ENCODE measurements at places on chromosomes 3 and 15.

DNA sequence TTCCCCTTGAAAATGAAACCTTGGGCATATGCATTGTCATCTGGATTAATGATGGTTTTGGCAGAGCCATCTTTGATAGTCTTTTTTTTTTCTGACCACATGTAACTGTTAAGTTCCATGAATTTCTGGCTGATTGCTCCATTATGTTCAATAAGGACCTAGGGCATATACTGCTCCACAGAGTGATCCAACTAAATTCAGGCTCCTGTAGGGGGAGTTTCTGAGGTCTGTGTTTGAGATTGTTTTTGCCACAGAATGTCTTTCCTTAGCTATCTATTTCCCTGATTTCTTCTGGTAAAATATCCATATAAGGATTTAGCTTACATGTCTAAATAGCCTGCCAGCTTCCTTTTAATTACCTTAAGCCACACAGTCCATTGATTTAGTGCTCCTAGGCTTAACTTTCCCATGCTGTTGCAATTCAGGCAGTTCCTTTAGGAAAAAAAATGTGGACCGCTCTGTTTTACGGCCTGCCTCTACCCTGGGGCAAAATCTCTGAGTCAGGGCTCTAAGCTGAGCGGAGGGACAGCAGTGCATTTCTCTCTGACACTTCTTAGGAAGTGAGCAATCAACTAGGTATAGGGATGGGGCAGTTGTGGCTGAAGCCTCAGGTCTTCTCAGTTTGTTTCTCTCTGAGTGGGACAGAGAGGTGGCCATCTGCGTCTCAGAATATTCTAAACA lies 796.2 kb downstream of the NR2F2 start:
- DNase-seq, result no peak

GRCh38 chr15:90586948-90587347 lies 57.2 kb downstream of the CRTC3 start:
- DNase-seq, result no peak

GRCh38 chr15:27866505-27867165 lies 232.5 kb downstream of the OCA2 start:
- no peak for DNase-seq

GRCh38 chr15:56948764-56949101 lies 30.3 kb downstream of the TCF12 start:
- no peak for DNase-seq

DNA sequence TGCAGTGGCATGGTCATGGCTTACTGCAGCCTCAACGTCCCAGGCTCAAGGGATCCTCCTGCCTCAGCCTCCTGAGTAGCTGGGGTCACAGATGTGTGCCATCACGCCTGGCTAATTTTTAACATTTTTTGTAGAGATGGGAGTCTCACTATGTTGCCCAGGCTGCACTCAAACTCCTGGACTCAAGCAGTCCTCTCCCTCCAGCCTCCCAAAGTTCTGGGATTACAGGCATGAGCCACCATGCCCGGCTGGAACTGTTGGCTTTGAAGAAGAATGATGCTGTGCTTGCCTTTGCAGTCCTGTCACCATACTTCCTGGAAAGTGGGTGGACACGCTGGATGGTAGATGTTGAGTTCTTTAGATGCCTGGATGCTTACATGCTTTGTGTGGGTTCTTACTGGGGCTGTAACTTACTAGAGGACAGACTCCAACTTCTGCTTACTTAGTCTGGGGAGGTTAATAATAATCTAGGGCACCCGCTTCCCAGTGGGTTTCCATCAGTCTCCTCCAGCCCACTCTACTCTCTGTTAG lies 36.7 kb downstream of the IGF1R start:
- no peak for DNase-seq

DNA sequence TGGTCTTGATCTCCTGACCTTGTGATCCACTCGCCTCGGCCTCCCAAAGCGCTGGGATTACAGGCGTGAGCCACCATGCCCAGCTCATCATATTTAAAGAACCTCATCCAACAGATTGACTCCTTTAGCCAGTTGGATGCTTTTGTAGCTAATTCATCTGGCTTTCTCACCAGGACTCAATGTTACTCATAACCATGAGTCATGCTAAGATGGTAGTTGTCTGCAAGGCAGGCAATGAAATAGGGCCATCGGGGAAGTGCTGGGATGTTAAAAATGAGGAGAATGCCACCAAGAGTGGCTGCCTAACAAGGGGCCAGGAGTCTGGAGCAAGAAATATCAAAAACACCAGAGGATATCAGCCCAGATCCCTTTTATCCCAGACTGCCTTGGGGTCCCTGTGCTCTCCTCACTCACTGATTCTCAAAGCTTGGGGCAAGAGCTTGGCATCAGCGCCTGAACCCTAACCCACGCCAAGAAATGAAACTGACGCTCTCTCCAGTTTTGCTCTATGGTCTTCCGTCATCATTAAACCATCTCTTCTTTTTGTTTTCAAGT lies 7.4 kb upstream of the PCOLCE2 start:
- no peak for DNase-seq

DNA sequence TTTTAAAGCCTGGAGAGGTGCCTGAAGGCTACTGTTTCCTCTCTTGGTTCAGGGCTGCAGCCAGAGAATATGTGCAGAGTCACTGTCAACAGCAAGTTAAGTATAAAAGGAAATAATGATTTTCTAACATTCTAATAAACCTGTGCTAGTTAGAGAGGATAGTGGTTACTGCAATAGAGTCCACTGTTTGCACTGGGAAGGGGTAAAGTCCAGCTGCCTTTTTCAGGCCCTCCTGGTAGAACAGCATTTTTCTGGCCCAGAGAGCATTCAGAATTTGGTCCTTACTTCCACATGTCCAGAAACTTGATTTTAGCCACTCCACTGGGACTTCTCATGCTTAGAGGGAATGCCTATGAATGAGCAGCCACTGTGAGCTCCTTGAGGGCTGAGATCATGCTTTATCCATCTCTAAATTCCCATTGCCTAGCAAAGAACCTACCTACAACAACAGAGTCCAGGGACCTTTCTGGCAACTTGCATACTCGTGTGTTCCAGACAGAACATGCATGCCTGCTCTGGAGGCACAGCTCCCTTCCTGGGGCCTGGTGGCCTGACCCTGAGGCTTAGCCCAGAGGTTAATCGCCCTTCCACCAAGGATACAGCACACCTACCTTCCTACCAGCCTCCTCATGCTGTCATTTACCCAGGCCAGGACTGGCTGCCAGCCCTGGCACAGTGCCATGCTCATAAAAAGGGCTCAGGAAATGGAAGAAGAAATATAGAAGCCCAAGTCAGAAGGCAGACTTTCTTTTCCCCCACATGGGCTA lies 50.3 kb upstream of the ATP13A3 start:
- DNase-seq, result no peak

- DNase-seq, result no peak
Measured at GRCh38 chr3:47245271-47245670, 37.3 kb downstream of the KIF9 start.

- DNase-seq, result no peak
Measured at GRCh38 chr3:71265365-71265915, 318.1 kb downstream of the FOXP1 start.

DNA sequence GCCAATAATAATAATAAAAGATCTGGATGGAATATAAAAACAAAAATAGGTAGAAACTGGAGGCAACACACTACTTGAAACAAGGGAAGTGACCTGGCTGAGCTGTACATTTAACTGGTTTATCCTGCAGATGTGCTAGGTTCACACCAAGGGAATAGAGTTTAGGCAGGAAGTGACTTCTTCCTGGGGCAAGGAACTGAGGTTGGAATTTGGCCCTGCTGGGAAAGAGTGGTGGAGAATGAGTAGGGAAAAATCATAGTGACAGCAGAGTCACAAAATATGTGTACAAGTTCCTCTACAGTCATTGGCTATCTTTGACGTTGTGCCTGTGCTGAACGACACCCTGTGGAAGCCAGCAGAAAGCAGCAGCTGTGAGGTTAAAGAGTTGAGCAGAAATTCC lies 44.1 kb downstream of the ARHGAP11B start:
- DNase-seq, result no peak

DNA sequence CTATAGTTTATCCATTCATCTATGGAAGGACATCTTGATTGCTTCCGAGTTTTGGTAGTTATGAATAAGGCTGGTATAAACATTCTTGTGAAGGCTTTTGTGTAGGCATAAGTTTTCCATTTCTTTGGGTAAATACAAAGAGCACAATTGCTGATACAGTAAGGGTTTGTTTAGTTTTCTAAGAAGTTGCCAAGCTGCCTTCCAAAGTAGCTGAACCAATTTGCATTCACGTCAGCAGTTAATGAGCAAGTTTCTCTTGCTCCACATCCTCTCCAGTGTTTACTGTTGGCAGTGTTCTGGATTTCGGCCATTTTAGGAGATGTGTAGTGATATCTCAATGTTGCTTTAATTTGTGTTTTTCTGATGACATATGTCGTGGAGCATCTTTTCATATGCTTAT lies 34.2 kb downstream of the GABRA5 start:
- DNase-seq, result no peak

DNA sequence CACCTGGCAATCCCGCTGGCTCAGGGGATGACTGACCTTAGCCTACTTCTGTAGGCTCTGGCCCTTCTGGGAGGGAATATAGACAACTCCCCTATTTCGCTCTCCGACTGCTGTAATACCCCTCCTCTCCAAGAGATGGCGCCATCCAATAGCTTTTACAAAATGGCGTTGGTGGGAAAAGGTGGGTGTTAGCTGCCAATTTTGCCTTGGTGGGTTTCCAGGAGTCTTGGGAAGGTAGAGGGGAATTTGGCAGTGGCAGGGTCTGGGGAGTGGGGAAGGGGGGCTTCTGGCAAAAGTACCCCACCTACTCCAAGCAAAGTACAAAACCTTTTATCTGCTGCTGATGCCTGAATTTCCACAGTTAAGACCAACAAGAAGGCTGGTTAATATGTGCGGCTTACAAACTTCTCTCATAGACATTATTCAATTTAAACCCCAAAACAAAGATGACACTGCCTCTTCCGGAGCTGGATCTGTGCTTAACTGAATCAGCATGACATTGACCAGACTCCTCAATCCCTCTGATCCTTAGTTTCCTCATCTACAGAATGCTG lies 62.1 kb downstream of the RASGRF1 start:
- DNase-seq, result no peak

GRCh38 chr15:26891448-26892181 lies 24.8 kb downstream of the GABRA5 start:
- DNase-seq, result peak; percentile 24

DNA sequence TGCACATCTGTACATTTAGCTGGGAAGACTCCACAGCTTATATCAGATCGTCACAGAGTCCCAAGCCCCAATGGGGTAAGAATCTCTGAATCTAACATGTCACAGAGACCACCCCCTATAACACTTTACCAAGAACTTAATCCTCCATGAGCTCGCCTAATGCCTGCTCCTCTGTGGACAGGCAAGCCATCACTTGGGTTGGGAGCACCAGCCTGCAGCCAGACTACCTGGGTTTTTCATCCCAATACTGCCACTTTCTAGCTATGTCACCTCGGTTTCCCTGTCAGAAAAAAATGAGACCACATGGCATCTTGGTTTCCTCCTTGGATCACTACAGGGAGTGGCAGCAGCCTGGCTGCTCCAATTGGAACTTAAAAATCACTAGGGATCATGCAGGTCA lies 277.9 kb upstream of the TLE3 start:
- DNase-seq, result no peak

DNA sequence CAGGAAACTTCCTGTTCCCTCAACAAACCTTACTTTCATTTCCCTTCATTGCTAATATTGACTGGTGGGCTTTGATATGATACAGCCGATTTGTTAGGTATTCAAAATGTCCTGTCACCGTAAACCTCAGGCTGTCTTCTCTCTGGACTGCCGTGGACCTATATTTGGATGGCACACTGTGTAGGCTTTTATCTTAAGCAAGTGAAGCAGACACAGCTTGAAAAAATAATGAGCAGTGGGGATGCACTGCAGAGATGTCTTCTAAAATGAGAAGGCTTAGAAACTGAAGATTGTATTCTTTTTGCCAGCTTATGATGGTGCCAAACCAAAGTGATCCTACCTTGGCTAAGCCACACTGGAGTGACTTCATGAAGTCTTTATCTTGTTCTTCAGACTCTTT lies 266.3 kb downstream of the NR1D2 start:
- DNase-seq, result no peak

DNA sequence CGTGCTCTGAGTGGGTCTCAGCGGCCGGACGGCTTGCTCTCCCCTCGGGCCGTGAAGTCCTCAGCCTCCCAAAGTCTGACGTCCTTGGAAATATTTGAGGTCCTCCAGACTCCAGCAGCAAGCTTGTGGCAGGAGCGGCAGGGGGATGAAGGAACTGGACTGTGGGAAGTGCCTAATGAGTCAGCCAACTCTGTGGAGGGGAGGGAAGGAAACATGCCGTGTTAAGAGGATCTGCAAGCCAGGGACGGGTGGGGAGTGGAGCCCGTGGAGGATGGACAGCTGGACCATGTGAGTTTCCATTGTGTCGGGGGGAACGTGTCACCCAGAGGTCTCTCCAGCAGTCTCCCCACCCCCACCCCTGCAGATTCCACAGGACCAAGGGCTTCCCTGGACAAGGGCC lies 39.4 kb upstream of the IDH2 start:
- DNase-seq, result no peak

DNA sequence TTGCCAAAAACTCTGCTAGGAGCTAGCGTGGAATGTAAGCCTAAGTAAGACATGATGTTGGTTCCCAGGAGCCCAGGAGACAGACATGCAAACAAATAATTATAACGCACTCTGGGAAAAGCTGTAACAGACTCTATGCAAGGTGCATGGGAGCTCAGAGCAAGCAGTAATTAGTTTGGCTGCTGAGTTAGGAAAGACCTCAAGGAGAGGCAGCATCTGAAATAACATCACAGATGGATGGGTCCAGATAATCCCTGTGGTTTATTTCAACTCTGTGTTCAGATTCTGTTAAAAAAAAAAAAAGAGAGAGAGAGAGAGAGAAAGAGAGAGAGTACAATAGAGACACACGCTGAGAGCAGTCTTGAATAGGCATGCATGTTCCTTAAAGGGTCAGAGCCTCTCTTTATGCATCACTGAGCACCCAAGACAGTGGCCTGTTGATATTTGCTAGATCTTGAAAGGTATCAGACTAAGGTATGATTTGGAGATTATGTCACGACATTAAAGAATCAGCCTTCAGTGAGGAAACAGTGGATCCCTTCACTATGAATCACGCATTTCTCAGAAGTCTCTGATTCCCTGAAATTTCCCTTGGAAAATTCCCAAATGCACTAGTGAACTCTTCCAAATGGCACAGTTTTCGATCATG lies 124.4 kb upstream of the LIPC start:
- no peak for DNase-seq

- DNase-seq, result no peak
Measured at GRCh38 chr15:49460411-49460941, 37.4 kb downstream of the FGF7 start.

DNA sequence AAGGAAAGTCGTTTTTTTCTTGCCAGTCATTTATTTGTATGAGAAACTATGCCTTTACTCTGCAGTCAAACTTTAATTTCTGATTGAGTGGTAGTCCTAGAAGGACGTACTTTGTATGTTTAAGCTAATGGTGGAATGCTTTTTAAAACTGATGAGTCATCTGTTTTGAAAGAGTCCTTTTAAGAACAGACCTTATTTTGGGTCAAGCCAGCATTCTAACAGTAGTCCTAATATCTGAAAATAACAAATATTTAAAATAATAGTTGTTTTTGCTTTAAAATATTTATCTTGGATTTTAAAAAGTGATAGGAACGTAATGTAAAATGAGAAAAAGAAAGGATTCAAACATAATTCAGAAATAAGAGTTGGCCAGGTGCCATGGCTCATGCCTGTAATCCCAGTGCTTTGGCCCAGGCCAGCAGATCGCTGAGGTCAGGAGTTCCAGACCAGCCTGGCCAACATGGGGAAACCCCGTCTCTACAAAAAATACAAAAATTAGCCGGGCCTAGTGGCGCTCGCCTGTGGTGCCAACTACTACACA lies 1.3 kb upstream of the LRRC58 start:
- no peak for DNase-seq

Measured in stimulated activated CD4-positive, alpha-beta T cell treated with anti-CD3 and anti-CD28 coated beads, Interleukin-4, amount 100 ng/mL, for 1 hour (primary cell).